ENCODE measurements at places on chromosomes 7 and 10. TPM values are rescaled to one million over a fixed set of nuclear protein-coding genes. Genes with fewer than 3 reads are reported as not detected.
A peak's percentile ranks its signal among the peaks of the same experiment; 100 is the strongest.

GRCh38 chr10:74988054-74988775, 123.2 kb upstream of the SAMD8 start:
- H3K27me3 ChIP-seq, result no peaks in the 10 kb centered on the region
- DNase-seq, result no peak
- H3K36me3 ChIP-seq, result peaks cover 11% of the 10 kb centered on the region

DNA sequence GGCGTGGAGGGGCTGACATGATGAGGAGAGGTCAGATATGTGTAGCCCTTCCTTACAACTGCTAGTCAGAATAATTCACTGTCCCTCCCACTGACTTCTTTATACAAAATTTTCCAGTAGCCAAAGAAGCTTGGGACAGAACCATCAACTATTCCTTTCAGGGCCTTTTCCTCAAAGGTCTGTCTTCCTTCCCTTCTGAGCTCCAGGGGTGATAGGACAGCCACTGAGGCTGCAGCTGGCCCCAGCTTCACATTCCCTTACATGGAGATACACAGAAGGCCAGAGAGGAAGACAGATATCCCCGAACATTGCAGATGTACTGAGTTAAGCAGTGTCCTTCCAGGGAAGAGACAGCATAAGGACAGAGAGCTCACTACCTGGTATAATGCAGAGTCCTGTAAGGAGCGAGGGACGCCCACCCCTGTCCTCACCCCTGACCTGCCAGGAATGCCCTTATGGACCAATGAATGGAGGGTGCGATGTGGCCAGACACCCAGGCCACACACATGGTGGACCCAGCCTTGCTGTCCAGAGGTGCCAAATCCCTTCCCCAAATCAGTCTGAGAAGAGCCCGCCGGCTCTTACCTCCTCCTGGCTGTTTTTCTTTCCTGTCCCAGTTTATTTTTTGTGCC, 754.7 kb downstream of the GRID1 start:
- no peak overlapping the region for H3K27ac ChIP-seq
- no peak overlapping the region for H3K4me3 ChIP-seq
- H3K36me3 ChIP-seq, result no peaks in the 10 kb centered on the region
- no peaks in the 10 kb centered on the region for H3K27me3 ChIP-seq

- H3K4me1 ChIP-seq, result no peaks in the 10 kb centered on the region
- DNase-seq, result no peak
- no peak overlapping the region for H3K4me3 ChIP-seq
- no peaks in the 10 kb centered on the region for H3K27me3 ChIP-seq
- H3K36me3 ChIP-seq, result peaks cover 3% of the 10 kb centered on the region
Observed at GRCh38 chr10:72134785-72135767, 46.7 kb upstream of the SPOCK2 start.

DNA sequence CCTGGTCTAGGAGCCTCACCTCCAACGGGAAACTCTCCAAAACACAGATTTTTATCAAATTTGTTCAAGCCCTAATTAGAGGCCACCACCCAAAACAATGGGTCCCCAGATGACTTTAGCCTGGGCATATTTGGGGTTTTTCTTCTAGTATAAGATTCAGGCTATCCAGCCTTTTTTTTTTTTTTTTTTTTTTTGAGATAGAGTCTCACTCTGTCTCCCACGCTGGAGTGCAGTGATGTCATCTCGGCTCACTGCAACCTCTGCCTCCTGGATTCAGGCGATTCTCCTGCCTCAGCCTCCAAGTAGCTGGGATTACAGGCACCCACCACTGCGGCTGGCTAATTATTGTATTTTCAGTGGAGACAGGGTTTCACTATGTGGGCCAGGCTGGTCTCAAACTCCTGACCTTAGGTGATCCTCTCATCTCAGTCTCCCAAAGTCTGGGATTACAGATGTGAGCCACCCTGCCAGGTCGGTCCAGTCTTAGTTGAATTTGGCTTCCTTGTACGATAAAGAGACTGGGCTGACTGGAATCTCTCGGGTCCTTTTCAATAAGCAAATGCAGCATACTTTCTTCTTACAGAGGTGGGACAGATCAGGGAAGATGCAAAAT, 91.4 kb upstream of the KLF6 start:
- no peaks in the 10 kb centered on the region for H3K27me3 ChIP-seq
- H3K4me3 ChIP-seq, result no peak overlapping the region
- peak; percentile 34 for DNase-seq
- H3K4me1 ChIP-seq, result peaks cover 4% of the 10 kb centered on the region

DNA sequence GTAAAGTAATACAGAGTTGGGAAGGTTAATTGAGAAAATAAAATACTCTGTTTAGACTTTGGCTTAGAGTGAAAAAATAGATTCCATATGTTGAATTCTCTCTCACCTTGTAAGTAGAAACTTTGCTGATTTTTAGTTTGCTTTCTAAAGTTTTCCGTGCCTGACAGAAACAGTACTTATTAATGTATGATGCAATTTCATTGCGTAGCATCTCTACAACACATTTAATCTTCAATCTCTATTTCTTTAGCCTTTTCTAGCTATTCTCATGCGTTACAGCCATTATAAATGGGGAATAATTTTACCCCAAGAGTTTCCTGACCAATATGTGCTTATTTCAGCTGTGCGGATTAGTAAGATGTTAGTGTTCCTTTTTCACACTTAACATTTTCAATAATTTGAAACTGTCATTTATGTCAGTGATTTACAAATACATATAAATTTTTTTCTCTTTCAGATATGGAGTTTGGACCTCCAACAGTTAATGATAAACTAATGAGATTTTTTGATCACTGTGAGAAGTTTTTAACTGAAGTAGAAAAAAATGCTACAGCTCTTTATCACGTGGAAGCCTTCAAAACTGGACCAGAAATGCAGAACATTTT, 3.3 kb downstream of the MINPP1 start:
- no peaks in the 10 kb centered on the region for H3K27me3 ChIP-seq
- peaks cover 49% of the 10 kb centered on the region for H3K36me3 ChIP-seq
- H3K4me1 ChIP-seq, result peaks cover 6% of the 10 kb centered on the region

DNA sequence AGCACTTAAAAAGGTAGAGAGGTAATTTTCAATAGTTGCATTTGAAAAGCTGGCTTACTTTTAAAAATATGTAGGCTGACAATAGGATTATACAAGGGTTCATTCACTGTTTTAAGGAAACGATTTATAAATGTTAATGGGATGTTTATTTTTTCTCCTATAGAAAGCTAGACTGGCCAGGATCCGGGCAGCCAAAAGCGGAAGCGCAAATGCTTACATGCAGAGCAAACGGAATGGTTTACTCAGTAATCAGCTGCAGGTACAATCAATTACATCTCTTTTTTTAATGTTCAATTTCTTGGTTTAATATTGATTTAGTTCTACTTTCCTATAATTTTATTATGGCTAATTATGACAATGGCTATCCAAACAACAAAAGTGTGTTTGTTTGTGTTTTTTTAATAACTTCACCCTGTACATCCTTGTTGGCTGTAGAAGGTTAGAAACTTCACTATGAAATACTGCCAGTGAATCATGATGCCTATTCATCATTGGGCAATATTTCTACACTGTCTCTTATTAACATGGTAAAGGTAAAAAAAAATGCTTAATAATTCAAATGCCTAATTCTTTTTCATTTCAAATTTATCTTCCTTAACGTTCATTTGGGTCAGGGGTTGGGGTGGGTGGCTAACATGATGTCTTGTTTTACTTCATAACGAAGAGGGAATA, 116.4 kb downstream of the TSPAN12 start:
- no peaks in the 10 kb centered on the region for H3K27me3 ChIP-seq
- no peaks in the 10 kb centered on the region for H3K4me1 ChIP-seq
- DNase-seq, result no peak
- no peaks in the 10 kb centered on the region for H3K36me3 ChIP-seq
- H3K27ac ChIP-seq, result no peak overlapping the region

The AEBP1 gene
- total RNA-seq, result 55.0 TPM

The AOAH gene
- 0.59 TPM for total RNA-seq

Measured in endodermal cell (in vitro differentiated cells).